ENCODE measurements at places on chromosomes 7 and 10. TPM values are rescaled to one million over a fixed set of nuclear protein-coding genes. Genes with fewer than 3 reads are reported as not detected.

The LRIT1 gene
- not detected for polyA plus RNA-seq

The PRTFDC1 gene
- polyA plus RNA-seq, result not detected

The CFTR gene
- not detected for polyA plus RNA-seq

The OPN1SW gene
- polyA plus RNA-seq, result not detected

The LEP gene
- polyA plus RNA-seq, result not detected

The KLF14 gene
- 0.11 TPM for polyA plus RNA-seq

The ZNF138 gene
- polyA plus RNA-seq, result 16.0 TPM

The WIPF3 gene
- polyA plus RNA-seq, result not detected
